ENCODE measurements at places on chromosomes 1 and 21. TPM values are rescaled to one million over a fixed set of nuclear protein-coding genes. Genes with fewer than 3 reads are reported as not detected.

Gene SYDE2
- total RNA-seq = 4.9 TPM

Gene MROH7
- total RNA-seq = 0.50 TPM

Gene RNF223
- total RNA-seq = not detected

Gene ZNF593OS
- total RNA-seq = not detected

Gene UBXN10
- under 0.01 TPM for total RNA-seq

Gene ANKRD65
- 4.2 TPM for total RNA-seq

Gene ORC1
- 0.66 TPM for total RNA-seq

Gene KRTAP11-1
- total RNA-seq = not detected

Gene LRRN2
- total RNA-seq = not detected

Gene AMPD1
- total RNA-seq = not detected

Gene IGSF9
- not detected for total RNA-seq

Gene ADGRL4
- total RNA-seq = 6.9 TPM

Gene CFHR2
- total RNA-seq = not detected

Gene CAPN9
- 0.15 TPM for total RNA-seq

Gene LMNA
- 2,796 TPM for total RNA-seq

Gene OXCT2
- 4.1 TPM for total RNA-seq

Gene NPHP4
- 7.6 TPM for total RNA-seq

Gene OR2T11
- not detected for total RNA-seq

Gene JAM2
- 1.5 TPM for total RNA-seq

Gene HSD3B1
- total RNA-seq = not detected
